ENCODE measurements at places on chromosomes 4 and X. TPM values are rescaled to one million over a fixed set of nuclear protein-coding genes. Genes with fewer than 3 reads are reported as not detected.

EPHA5 gene
- total RNA-seq = 0.42 TPM

GRCh38 chrX:1741816-1742394 is 127.0 kb downstream of the ASMT start:
- H3K4me1 ChIP-seq = no peaks in the 10 kb centered on the region
- H3K36me3 ChIP-seq = no peaks in the 10 kb centered on the region
- no peak overlapping the region for H3K27ac ChIP-seq
- DNase-seq = no peak

ERCC6L gene
- total RNA-seq = 0.06 TPM

- H3K27me3 ChIP-seq = no peaks in the 10 kb centered on the region
- no peak for DNase-seq
- H3K36me3 ChIP-seq = no peaks in the 10 kb centered on the region
- H3K4me1 ChIP-seq = peaks cover 22% of the 10 kb centered on the region
These were observed 112.5 kb downstream of the MID1 start for GRCh38 chrX:10507876-10508275.

Measured in esophagus muscularis mucosa (tissue), 4 donors.